ENCODE measurements at places on chromosomes 7 and 10.

DNA sequence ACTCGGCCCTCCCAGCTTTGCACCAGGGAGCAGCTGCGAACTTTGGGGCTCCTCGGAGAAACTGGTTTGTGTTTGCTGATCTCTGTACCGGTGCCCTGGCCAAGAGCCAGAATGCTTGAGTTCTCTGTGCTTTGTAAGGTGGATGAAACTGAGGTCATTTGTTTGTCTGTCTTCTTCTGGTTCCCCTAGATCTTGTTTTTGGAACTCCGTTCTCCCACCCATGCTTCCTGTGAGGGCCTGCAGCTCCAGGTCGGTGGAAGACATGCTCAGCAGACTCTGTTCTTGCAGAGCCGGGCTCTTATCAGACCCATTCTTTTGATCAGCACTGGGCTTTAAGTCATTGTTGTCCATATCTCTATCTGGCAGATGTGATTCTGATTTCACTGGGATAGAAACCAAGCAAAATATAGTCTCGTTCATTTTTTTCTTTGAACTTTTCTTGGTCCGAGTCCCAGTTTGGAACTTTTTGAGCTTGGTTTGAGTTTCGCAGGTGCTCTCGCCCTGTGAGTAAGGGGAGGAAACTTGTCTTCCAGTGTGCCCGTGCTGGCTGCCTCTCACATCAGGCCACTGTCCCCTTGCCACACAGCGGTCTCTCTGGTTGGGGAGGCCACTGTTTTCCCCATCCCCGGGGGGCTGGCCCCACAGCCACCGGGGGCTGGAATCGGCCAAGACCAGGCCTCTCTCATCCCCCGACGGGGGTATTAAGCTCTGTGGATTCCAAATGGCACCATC, 31.2 kb downstream of the JCAD start:
- DNase-seq, result no peak

- no peak for DNase-seq
Observed at GRCh38 chr7:116669769-116670168, 2.2 kb upstream of the MET start.

DNA sequence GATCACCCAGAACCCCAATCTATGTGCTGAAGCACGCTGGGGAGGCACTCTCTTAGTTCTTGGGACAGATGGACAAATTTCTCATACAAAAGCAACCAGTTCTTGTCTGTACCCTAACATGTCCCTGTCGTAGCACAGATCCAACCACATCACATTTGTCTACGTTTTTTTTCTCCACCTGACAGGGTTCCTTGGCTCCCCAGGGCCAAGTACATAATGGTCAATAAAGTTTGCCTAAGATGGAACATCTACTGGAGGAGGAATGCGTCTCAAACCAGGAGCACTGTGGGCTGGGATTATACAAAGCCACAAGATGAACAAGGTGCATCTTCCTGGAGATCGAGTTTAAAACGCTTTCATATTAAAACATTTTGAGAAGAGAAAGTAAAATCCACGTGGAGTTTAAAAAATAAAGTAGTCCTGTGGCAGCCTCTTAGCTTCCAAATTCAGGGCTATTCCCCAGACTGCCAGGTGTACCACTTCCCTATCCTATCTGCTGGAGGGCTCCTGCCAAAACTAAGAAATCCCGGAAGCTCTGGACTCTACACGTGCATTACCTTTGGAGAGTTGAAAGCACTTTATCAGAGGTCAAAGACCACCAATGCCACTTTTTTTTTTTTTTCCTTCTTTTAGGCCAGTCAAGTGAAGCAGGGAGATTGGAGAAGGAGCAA, 1.4 kb downstream of the TMEM243 start:
- DNase-seq, result no peak

- no peak for DNase-seq
Observed at GRCh38 chr7:124783271-124783670, 17.7 kb upstream of the GPR37 start.

- peak; percentile 66 for DNase-seq
Observed at GRCh38 chr7:157568770-157569584, 232.2 kb downstream of the DNAJB6 start.

GRCh38 chr10:31320550-31321211, 1.7 kb downstream of the ZEB1 start:
- DNase-seq, result peak; percentile 66

DNA sequence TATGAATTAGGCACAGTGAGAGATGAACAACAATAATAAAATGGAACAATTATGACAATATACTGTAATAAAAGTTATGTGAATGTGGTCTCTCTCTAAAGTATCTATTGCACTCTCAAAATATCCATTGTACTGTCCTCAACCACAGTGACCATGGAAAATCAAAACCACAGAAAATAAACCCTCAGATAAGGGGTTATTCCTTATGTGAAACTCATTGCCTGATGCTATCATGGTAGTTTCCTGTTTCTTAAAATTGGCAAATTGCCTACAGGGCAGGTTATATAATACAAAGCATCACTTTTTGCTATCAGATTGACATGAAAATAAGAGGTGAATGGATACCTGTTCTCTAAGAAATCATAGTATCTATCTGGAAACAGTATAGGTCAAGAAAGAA, 3.8 kb downstream of the MCM10 start:
- no peak for DNase-seq

GRCh38 chr10:113030453-113030852, 80.4 kb downstream of the TCF7L2 start:
- no peak for DNase-seq

GRCh38 chr7:89477991-89478390, 676.3 kb upstream of the STEAP1 start:
- DNase-seq, result no peak

All from glutamatergic neuron (in vitro differentiated cells).